ENCODE measurements at places on chromosomes 4 and X. TPM values are rescaled to one million over a fixed set of nuclear protein-coding genes. Genes with fewer than 3 reads are reported as not detected.

NWD2 gene
- under 0.01 TPM for polyA plus RNA-seq

TXK gene
- 0.61 TPM for polyA plus RNA-seq

CXXC4 gene
- polyA plus RNA-seq = 0.09 TPM

PPID gene
- 15.8 TPM for polyA plus RNA-seq

CCDC158 gene
- 0.01 TPM for polyA plus RNA-seq

STK32B gene
- polyA plus RNA-seq = 0.24 TPM

EPHA5 gene
- polyA plus RNA-seq = under 0.01 TPM

BEND2 gene
- not detected for polyA plus RNA-seq

TCP11X2 gene
- not detected for polyA plus RNA-seq

INTU gene
- polyA plus RNA-seq = 2.3 TPM
